ENCODE measurements at places on chromosomes 4 and X.
A peak's percentile ranks its signal among the peaks of the same experiment; 100 is the strongest.

DNA sequence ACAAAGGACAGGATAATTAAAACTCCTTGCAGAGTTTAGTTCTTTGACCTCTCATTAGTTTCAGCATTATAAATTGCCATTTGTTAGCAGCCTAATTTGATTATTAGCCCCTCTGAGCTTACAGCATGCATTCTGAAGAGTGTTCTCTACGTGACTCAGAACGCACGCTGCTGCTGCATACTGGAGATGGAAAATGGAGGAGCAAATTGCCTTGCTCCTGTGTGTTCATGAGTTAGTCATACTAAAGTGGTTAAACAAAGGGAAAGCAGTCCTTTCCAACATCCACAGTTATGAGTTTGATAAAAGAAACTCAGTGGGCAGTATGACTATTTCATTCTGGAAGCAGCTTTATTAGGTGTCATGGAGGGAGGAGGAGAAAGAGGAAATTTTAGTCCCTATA is 922.5 kb downstream of the RPA4 start:
- no peaks in the 10 kb centered on the region for H3K27me3 ChIP-seq
- no peak overlapping the region for H3K4me3 ChIP-seq
- no peaks in the 10 kb centered on the region for H3K4me1 ChIP-seq
- DNase-seq, result no peak
- H3K27ac ChIP-seq, result no peak overlapping the region
- no peaks in the 10 kb centered on the region for H3K36me3 ChIP-seq

DNA sequence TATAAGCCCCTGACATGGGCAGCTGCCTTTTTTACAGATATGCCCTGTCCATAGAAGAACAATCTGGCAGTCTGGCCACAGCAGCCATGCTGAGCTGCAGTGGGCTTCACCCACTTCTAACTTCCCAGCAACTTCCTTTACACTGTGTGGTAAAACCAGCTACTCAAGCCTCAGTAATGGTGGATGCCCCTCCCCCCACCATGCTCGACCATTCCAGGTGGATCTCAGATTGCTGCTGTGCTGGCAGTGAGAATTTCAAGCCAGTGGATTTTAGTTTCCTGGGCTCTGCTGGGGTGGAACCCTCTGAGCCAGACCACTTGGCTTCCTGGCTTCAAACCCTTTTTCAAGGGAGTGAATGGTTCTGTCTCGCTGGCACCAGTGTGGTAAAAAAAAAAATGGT is 355.9 kb upstream of the EDA2R start:
- H3K27me3 ChIP-seq, result no peaks in the 10 kb centered on the region
- no peak overlapping the region for H3K4me3 ChIP-seq
- no peaks in the 10 kb centered on the region for H3K36me3 ChIP-seq
- DNase-seq, result no peak

DNA sequence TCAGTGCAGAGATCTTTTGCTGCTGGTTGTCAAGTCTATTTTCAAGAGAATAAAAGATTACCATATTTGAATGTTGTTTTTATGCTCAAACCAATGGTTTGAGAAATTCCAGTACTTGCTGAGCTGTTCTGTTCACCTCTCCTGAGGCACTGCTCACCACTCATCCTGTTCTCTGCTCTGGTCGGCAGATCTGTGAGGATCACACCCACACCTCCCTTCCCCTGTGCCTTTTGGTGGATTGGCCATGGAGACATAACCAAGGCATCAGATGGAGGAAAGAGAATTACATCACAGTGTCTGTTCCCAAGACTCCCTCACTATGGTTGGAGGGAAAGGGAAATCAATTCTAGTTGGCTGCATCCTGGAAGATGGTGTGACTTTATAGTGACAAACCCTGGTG is 391.6 kb downstream of the ARHGAP24 start:
- no peak overlapping the region for H3K4me3 ChIP-seq
- H3K27ac ChIP-seq, result no peak overlapping the region
- H3K36me3 ChIP-seq, result no peaks in the 10 kb centered on the region
- H3K4me1 ChIP-seq, result peaks cover under 1% of the 10 kb centered on the region

DNA sequence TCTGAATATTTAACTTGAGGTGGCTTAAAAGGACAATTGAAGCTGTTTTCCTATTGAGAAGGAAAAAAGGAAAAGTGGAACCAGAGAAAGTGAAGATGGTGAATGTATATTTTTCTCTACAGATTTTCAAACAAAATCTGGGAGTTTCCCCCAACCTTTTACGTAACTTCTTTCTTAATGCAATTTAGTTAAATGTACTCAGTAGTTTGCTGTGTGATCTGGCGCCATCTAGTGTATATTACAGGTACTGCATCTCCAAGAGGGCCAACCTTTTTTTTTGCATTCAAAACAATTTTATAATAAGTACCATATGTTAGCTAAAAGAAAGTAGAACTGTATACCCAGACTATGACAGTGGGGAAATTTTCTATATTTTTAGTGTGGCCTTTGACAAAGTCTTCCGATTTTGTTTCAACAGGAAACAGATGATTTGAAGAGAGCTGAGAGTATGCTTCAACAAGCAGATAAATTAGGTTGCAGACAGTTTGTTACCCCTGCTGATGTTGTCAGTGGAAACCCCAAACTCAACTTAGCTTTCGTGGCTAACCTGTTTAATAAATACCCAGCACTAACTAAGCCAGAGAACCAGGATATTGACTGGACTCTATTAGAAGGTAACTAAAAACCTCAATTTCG is 82.0 kb downstream of the PLS3 start:
- H3K4me1 ChIP-seq, result no peaks in the 10 kb centered on the region
- H3K4me3 ChIP-seq, result no peak overlapping the region
- H3K27ac ChIP-seq, result no peak overlapping the region
- no peak for DNase-seq
- peaks cover 71% of the 10 kb centered on the region for H3K36me3 ChIP-seq

DNA sequence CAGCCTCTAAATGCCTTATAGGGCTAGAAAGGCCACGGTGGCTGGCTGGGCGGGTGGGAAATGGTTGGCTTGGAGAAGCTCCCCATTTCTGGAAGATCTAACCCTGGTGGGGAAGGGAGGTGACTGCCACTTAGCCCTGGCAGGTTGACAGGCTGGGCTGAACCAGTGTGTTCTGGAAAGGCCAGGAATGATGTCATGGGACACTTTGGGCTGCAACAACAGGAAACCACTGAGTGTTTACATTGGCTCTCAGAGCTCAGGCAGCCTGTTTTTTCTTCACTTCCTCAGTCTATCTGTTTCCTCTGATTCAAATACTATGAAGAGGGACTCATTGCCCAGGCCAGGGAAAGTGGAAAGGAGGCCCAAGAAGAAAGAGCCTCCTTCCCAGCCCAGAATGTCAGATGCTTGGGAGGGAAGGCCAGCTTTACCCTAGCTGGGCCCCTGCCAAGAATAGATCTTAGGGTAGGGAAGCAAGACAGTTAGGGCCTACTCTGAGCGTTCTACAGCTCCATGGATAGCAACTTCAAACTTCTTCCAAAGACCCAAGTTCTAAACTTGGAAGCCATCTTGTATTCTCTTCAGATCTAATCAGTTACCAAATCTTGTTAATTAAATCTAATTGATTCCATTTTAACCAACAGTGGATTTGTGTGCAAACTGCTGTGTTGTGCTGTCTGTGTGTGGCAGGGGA is 65.8 kb upstream of the MSN start:
- H3K4me3 ChIP-seq, result no peak overlapping the region
- H3K36me3 ChIP-seq, result no peaks in the 10 kb centered on the region
- H3K27ac ChIP-seq, result peak overlapping the region; percentile 89

DNA sequence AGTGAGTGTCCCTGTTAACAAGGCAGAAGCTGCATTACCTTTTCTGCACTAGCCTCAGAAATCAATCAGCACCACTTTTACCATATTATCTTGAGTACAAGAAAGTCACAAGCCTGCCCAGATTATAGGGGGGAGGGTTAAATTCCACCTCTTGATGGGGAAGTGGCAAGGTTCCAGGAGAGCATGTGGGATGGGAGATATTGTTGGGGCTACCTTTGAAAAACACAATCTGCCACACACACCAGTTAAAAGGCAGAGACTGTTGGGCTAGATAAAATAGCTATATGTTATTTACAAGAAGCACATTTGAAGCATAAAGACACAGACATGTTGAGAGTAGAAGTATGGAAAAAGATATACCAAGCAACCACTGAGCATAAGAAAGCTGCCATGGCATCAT is 6.6 kb upstream of the AVPR2 start:
- H3K36me3 ChIP-seq, result no peaks in the 10 kb centered on the region
- H3K4me1 ChIP-seq, result no peaks in the 10 kb centered on the region
- DNase-seq, result no peak
- H3K27ac ChIP-seq, result no peak overlapping the region

DNA sequence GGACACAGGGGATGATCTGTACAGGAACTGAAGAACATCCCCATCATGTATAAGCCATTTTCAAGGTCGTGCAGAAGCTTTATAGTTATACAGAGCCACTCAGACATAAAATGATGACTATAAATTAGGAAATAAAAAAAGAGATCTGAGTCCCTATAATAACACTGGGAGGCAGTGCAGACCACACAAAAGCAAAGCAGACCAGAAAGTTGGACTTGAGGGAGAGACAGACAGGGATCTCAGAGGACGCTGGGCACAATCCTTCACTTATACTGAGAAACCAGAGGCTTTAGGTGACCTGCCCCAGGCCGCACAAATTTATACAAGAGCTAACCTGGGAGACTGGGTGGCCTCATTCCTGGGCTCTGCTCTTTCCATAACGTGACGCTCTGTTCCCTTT is 70.5 kb downstream of the HADH start:
- no peaks in the 10 kb centered on the region for H3K27me3 ChIP-seq
- H3K4me1 ChIP-seq, result no peaks in the 10 kb centered on the region
- DNase-seq, result no peak
- H3K36me3 ChIP-seq, result no peaks in the 10 kb centered on the region
- no peak overlapping the region for H3K27ac ChIP-seq

DNA sequence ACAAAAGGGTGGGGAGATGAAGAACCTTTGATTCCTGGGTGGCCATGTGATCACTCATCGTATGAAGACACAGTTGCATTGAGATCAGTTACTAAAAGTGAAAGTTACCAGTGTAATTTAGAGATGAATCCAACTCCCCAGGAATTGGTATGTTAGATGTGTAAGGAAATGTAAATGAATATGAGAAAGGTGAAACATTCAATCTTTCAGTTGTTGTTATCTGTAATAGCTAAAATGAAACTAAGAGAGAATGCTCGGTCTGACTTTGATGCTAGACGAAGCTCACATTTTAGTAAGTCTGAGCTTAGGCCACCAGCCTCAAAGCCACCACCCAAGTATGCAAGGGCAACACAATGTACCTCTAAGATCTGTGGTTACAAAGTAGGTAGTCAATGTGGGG is 194.3 kb upstream of the POF1B start:
- no peak for DNase-seq
- no peaks in the 10 kb centered on the region for H3K27me3 ChIP-seq
- H3K27ac ChIP-seq, result no peak overlapping the region
- no peaks in the 10 kb centered on the region for H3K4me1 ChIP-seq

All from esophagus squamous epithelium (tissue), 5 donors.